Activated T-cell treated with anti-CD3 and anti-CD28 coated beads, Interleukin-2, amount 50 U/mL, for 72 hours (primary cell): ENCODE measurements at places on chromosomes 11 and 22. TPM values are rescaled to one million over a fixed set of nuclear protein-coding genes. Genes with fewer than 3 reads are reported as not detected.

DENND6B gene
- 6.4 TPM for total RNA-seq

MRPL49 gene
- 73.6 TPM for total RNA-seq

BATF2 gene
- total RNA-seq: 0.39 TPM

OOSP1 gene
- not detected for total RNA-seq

ATM gene
- 55.0 TPM for total RNA-seq

TCP11L1 gene
- 12.0 TPM for total RNA-seq

F2 gene
- total RNA-seq: not detected

FAM83F gene
- total RNA-seq: 0.89 TPM

MTFP1 gene
- total RNA-seq: 61.1 TPM

DNA sequence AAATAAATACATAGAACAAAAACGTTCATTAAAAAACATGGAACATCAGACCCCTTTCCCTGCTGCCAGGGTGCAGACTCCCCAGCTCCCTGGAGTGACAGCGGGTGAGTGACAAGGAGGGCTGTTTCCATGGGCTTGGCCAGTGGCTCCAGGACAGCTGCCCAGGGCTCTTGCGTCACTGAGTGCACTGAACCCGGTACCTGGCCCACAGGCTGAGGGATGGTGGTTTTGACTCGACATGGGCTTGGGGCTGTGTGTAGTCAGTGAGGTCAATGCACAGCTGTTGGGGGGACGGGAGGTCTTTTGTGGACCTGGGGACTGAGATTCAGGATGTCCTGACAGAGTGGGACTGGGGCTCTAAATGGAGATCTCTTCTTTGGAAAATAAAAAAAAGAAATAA lies 142.1 kb upstream of the B3GAT1 start:
- DNase-seq: no peak

DNA sequence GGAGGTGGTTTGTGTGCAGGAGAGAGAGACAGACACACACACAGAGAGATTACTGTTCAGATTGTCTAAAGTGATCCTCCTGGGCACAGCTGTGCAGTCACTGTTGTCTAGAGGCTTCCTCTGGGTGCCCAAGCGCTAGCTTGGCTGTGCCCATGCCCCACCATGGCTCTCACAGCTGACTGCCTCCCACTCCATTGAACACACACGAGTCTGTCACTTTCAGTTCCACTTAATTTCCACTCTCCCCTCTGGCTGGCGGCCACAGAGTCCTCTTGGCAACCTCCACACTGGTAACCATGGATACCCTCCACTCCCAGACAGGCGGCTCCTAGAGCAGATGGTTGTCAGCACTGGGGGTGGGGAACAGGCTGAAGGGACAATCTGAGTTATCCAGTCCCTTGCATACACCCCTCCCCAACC lies 29.1 kb downstream of the MAP6 start:
- no peak for DNase-seq

DNA sequence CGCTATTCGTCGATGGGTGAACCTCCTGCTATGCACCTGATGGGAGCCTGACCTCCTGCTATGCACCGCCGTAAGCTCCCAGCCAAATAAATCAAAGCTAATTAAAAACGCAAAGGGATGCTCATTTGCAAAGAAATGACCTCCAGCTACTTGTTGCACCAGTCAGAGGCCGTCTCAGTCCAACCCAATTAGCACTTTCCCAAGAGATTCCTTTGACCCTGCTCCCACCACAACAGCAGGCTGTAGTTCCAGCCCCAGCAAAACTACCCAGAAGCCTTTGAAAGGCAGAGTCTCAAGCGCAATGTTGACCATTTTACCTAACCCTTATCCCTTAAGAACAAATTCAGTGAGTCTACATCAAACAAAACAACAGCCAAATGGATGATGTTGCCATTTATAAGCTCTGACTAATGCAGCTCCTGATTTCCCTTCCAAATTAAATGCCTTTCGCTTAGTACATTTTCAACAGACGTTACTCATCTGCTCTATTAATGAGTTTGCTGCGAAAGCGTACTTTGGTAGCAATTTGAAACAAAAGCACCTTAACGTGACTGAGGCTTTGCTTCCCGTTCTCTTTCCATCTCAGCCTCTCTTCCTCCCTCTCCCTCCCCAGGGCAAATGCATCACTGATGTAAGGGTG lies 17.2 kb upstream of the BSX start:
- no peak for DNase-seq

DNA sequence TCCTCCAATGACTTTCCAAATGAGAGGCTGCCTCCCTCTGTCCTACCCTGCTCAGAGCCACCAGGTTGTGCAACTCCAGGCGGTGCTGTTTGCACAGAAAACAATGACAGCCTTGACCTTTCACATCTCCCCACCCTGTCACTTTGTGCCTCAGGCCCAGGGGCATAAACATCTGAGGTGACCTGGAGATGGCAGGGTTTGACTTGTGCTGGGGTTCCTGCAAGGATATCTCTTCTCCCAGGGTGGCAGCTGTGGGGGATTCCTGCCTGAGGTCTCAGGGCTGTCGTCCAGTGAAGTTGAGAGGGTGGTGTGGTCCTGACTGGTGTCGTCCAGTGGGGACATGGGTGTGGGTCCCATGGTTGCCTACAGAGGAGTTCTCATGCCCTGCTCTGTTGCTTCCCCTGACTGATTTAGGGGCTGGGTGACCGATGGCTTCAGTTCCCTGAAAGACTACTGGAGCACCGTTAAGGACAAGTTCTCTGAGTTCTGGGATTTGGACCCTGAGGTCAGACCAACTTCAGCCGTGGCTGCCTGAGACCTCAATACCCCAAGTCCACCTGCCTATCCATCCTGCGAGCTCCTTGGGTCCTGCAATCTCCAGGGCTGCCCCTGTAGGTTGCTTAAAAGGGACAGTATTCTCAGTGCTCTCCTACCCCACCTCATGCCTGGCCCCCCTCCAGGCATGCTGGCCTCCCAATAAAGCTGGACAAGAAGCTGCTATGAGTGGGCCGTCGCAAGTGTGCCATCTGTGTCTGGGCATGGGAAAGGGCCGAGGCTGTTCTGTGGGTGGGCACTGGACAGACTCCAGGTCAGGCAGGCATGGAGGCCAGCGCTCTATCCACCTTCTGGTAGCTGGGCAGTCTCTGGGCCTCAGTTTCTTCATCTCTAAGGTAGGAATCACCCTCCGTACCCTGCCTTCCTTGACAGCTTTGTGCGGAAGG lies 2.9 kb downstream of the APOC3 start:
- DNase-seq: no peak

- DNase-seq: no peak
Observed at GRCh38 chr11:33690290-33691065, 10.1 kb downstream of the C11orf91 start.

GRCh38 chr22:47151064-47151463 lies 388.6 kb downstream of the TBC1D22A start:
- no peak for DNase-seq

DNA sequence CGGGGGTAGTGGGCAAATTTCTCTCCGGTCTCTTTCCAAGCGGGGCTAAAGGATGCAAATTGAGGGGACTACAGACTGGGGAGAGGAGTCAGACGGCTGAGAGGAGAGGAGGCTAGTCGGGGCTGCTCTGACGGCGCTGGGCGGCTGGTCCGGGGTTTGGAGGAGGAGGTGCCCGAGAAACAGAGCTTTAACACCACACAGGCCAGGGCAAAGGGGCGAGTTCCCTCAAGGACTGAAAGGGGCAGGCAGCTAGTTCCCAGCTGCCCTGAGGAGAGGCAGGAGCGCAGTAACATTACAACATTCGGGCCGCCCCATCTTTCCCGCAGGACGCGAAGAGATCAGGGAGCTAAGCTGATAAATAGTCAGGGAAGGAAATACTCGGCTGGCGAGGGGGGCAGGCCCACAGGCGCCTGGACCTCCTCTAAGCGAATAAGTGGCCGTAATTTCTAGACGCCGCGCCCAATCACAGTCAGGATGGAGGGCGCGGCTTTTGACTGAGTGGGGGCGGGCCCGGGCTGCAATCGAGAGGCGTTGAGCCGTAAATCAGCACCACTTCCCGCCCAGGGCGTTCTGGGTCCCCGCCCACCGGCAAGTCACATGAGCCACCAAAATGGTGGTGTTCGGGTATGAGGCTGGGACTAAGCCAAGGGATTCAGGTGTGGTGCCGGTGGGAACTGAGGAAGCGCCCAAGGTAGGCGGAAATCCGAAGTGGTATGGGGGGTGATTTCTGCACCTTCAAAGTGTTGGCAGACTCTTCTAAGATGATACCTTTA lies at the start of gene TMEM126B:
Gene TMEM126B, plus strand, starts transcription at position 596 of the 773 bp plus-strand sequence. Its CDS starts 15 bp downstream, at position 611.
- peak; percentile 98 for DNase-seq

DNA sequence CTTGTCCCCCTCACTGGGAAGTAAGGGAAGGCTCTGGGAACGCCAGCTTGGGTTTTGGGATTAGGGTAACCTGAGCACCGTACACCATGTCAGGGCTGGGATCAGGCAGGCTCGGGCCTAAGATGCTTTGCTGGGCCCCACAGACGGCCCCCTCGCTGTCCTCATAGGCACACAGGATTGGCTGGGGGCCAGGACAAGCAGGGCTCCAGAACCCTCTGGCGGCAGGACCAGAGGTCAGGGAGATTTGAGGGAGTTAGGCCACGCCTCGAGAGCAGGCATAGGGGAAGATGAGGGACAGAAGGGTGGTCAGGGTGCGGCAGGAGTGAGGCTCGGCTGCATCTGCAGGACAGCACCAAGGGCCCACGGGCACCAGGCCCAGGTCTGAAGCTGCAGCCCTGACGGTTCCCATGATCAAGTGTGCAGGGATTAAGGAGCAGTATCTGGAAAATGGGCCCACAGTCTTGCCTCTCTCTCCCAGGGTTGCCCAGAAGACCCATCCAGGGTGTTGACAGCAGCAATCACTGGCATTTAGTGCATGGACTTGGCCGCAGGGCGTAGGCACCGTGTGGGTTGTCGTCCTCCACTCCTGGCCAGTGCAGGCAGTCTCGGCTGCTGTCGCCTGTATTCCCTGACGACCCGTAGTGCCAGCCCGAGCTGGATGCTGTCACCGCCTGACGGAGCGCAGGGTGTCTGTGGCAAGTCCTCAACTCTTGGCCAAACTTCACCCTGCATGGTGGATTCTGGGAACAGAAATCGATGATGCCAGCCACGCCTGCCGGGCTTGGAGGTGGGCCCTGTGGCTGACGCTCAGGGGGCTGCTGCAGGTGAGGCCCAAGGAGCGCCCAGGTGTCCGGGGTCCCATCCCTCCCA lies 15.7 kb upstream of the GNB1L start:
- DNase-seq: no peak

DNA sequence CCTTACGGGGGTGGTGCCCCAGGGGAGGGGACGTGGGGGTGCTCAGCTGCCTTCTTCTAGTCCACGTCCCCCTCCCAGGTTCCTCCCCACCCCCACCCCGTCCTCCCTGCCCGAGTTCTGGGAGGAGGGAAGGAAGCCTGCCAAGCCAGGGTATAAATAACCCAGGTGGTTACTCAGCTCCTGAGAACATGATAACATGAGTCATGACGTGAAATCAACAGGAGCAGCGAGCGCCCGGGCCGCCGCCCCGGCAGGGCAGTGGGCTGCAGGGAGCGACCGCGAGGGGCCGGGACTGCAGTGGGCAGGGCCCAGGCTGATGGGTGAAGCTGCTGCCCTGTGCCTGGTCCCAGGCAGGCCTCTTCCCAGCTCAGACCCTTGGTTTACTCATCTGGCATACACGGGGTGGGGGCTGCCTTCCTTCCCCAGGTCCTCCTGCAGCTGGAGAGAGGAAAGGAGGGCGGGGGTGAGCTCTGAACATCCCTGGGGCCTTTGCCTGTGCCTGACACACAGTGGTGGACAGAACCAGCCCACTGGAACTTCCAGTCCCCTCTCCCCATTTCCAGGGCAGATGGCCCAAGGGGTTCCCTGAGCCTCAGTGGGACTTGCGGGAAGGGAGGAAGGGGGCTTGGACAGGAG lies 8.8 kb upstream of the PDGFB start:
- peak; percentile 63 for DNase-seq

DNA sequence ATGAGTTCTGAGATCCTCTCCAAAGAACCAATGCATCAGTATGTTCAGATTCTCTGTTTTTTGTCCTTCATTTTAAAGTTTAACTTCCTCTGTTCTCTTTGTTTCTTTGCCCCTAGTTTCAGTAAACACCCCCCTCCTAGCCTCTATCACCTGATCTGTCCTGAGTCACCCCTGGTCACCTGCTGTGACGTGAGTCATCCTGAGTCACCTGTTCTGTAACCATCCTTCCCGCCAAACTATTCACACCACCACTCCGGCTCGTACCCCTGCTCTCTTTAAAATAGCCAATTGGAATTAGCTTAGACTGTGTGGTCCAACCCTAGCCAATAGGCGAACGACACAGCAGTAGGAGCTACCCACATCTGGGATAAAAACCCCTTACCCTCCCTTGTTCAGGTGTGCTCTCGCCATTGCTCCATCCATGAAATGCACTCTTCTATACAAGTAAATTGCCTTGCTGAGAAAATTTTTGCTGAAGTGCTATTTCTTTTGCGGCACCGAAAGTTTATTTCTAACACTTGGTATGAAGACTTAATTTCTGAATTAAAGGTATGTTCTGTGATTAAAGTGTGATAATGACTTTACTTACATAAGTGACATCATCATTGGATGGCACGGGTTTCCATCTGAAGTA lies 318.4 kb downstream of the AASDHPPT start:
- DNase-seq: no peak
